EL (cell line): ENCODE measurements at places on chromosomes 12 and 14.

DNA sequence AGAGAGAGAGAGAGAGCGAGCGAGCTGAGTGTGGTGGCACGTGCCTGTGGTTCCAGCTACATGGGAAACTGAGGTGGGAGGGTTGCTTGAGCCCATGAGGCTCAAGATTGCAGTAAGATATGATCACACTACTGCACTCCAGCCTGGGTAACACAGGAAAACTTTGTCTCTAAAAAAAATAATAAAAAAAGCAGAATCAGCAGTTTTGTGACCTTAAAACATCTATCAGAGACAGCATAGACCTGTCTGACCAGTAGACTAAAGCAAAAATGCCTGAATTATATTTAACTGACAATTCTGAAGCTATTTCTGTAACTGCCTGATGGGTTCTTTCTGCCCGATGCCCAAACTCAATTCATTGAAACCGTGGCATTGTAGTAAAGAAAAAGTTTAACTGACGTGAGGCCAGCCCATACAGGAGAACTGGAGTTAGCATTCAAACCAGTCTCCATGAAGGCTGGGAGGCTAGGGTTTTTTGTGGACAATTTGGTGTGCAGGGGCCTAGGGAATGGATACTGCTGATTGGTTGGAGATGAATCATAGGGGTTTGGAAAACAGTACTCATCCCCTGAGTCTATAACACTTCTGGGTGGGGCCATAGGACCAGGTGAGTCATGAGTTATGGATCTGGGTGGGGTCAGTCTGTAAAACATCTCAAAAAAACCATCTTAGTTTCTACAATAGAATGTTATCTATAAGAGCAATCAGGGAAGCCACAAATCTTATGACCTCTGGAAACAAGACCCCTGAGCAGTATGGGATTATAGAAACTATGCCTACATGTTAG lies 8.0 kb upstream of the RASSF8 start:
- DNase-seq, result peak; percentile 14

DNA sequence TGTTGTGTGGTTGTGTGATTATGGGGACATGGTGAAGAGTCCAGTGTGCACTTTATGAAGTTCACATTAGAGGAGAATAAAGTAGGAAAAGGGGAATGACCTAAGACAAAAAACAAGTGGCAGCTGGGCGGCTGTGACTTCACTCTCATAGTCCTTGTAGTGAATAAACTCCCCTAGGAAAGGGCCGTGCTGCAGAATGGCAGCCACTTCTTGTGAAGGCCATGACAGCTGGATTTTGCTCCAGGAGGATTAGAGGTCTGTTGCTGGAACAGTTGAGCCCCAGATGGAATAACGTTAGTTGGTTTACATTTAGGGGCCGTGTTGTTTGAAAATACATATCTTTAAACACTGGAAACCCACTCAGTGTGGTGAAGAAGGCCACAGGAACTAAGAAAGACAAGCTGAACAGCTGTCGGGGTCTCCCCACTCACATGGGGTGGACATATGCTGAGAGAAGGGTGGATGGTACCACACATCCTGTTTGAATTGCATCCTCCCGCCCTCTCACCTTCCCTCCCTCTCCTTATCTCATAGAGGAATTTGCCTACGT lies 276.9 kb downstream of the CACNA1C start:
- DNase-seq, result no peak

DNA sequence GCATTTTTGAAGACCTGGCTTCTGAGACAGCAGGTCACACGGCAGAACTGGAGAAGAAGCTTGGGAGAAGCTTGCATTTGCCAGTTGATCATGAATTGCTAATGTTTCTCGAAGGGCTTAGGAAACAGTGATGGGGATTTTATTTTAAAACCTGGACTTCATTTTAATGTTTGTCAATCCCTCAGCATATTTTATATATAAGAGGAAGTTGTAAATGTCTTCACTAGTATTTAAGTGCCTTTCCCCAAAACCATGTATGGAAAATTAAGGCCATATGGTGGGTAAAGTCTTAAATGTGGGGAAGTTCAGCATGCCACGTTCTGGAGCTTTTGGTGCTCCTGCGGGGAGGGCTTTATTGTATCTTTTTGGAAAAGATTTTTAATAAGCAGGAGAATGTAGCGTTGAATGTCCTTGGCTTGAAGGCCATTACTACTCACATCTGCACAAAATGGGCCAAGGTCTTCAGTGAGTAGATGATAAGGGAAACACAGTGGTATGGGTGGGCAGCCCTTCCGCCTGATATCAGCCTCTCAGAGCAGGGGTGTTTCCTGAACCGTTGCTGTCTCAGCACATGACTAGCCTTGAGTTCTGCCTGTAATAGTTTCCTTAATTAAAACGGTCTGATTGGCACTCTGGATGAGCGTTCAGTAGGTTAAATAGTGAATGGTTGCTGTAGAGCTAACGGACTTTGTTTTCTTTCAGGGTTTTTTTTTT lies 511.4 kb downstream of the PCNX1 start:
- DNase-seq, result no peak

- DNase-seq, result peak; percentile 60
Observed at GRCh38 chr14:55136885-55137786, 8.1 kb downstream of the LGALS3 start.

DNA sequence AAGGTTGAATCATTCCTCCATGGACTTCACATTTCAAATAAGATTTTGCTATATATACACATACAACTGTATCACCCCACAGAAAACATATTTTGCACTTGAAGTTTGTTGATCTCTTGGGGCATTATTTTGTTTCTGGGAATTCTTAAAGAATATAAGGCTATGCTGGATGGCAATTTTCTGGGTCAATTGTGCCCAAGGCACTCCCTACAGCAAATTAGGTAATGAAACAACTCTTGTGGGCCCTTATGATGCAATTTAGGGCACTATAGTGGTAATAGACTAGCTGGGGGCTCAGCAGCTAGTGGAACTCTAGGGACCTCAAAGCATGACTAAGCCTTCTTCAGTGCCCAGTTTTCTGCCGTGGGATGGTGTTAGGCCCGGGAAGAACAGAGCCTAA lies 444.4 kb downstream of the NRXN3 start:
- DNase-seq, result no peak

DNA sequence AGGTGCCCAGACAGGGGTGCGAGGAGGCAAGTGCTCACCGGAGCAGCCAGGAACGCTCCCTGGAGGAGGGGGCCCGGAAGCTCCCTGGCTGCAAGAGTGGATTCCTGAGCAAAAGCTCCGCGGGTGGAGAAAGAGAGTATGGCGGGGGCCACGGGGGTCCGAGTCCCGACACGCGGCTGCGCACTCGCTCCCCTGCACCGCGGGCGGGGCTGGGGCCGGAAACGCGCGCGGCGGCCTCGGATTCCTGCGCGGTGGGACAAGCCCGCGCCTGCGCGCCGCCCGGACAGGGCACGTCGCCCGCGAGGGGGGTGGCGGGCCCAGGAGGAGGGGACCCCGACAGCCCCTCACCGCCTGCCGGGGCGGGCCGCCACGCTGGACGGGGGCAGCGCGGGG lies 27.8 kb upstream of the GPR132 start:
- DNase-seq, result peak; percentile 68

DNA sequence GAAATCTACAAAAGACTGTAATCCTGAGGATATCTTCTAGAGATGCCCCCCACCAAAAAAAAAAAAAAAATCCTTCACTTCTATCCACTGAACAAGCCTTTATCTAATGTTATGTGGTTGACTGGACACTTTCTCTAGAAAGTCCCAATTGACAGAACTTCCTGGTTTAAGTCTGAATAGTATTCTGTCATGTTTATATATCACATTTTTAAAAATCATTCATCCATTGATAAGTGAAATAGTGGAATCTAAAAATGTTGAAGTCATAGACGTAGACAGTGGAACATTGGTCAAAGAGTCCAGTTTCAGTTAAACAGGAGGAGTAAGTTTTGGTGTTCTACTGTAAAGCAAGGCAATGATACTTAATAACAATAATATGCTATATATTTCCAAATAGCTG lies 297.0 kb downstream of the SSPN start:
- DNase-seq, result no peak

DNA sequence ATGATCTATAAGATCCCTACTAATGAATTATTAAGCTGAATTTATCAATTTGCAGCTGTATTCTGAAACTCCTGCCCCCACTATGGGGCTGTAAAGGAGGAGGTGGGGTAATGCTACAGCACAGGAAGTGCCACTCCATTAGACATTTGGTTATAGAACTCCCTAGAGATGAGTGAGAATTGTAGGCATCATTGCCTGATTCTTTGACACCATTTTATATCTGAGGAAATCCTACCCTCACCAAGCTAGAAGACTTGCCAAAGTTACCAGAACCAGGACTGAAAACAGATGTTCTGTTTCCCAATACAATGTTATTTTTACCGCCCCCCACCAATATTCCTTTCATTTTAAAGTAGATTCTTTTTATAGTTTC lies 182.4 kb downstream of the EGLN3 start:
- no peak for DNase-seq

DNA sequence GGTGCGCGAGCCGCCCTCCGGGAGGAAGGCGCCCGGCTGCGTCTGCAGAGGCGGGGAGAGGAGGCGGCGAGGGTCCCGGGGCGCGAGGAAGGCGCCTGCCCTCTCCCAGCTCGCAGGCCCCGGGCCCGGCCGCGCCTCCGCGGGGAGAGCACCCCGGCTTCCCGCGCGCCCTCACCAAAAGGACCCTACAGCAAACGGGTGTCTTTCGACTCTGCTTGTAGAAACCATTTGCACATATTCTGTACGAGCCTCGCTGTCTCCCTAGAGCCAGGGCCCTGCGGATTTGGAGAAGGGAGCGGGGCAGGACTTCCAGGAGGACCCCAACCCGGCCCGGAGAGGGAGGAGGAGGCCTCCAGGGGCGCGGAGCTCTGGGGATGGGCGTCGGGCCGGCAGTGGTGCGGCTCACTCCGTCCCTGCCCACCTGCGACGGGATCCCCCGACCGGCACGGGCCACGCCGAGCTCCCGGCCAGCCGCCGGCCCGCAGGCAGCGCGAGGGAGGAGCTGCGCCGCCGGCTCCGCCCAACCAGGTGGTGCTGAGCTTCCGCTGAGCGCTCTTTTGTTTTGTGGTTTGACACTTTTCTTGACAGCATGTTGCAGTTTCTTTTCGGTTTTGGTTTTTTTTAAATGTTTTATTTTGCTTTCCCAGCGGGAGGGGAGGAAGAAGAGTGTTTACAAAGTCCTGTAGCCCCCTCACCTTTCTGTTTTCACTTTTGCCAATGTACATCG lies 103.3 kb upstream of the FKBP4 start:
- DNase-seq, result no peak

GRCh38 chr14:59464486-59465315 lies 479 bp downstream of the GPR135 start:
- peak; percentile 58 for DNase-seq

DNA sequence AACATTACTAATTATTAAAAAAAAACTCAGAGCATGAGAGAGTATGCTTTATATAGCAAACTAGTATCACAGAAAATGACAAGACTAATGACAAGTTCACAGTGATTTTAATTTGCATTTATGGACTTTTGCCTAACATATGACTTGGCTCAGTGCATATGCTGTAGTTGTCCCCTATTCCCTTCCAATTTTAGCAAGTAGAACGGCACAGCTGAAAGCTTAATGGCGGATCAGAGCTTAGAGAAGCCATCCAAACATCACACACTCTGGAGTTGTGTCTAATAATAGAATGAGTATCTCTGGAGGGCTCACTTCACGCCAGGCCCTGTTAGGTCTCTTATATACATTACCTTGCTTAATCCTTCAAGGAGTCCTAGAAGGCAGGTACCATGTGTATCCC lies 13.3 kb downstream of the CNIH1 start:
- DNase-seq, result no peak

- no peak for DNase-seq
Observed at GRCh38 chr12:46020768-46021167, 30.4 kb upstream of the SCAF11 start.
